GM12864 (cell line): ENCODE measurements at places on chromosomes 5 and 9.

DNA sequence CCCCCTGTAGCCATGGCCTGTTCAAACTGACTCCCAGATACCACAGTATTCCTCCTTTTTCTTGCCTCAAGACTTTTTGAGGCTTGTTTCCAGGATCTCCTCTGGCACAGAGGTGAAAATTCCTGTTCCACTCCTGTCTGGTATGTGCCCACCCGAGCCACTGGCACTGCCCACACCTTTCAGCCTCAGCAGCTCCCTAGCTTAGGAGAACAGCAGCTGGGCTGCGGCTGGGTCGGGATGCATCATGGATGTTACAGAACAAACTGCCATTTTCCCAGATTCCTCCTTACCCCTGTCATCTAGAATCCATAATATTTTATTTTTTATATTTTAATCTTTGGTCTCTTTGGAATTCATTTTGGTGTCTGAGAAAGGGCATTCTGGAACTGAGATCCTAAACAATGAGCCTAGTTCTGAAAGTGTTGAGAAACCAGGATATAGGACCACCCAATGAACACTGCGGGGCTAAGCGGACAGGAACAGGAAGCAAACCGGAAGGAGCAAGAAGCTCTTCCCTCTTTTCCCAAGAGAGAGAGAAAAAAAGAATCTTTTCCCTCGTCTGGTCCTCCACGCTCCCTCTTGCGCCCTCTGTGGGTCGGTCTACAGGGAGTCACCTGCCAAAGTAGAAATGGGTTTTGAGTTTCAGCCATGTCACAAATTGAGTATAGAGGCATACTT, 12.5 kb downstream of the OR2S2 start:
- DNase-seq: peak; percentile 15

DNA sequence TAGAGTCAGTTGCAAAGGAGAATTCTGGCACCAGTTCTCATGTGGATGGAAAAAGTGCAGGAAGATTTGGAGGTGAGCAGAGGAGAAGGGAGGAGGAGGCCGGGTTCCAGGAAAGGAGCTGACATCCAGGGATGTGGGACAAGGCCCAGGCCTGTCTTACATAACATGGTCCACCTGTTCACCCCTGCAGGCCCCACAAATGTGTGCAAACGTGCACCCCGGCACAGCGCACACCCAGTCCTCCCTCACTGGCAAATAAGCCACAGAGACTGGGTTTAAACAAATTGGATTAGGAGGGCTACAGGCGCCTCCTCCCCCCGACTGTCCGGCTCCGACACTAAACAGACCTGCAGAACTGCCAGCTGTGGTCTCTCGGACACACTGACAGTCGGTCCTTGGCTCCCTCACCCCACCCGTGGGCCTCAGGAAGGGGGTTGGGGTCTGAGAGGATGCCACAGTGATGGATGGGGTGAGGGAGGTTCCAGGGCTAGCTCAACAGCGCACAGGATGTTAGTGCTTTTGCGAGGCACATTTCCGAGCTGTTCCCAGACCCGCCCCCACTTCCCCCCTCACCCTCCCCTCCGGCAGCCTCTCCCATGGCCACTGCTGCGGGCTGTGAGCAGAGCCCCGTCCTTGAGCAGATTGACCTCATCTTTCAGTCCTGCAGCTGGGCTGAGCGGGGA, 43.4 kb upstream of the IL17B start:
- no peak for DNase-seq

DNA sequence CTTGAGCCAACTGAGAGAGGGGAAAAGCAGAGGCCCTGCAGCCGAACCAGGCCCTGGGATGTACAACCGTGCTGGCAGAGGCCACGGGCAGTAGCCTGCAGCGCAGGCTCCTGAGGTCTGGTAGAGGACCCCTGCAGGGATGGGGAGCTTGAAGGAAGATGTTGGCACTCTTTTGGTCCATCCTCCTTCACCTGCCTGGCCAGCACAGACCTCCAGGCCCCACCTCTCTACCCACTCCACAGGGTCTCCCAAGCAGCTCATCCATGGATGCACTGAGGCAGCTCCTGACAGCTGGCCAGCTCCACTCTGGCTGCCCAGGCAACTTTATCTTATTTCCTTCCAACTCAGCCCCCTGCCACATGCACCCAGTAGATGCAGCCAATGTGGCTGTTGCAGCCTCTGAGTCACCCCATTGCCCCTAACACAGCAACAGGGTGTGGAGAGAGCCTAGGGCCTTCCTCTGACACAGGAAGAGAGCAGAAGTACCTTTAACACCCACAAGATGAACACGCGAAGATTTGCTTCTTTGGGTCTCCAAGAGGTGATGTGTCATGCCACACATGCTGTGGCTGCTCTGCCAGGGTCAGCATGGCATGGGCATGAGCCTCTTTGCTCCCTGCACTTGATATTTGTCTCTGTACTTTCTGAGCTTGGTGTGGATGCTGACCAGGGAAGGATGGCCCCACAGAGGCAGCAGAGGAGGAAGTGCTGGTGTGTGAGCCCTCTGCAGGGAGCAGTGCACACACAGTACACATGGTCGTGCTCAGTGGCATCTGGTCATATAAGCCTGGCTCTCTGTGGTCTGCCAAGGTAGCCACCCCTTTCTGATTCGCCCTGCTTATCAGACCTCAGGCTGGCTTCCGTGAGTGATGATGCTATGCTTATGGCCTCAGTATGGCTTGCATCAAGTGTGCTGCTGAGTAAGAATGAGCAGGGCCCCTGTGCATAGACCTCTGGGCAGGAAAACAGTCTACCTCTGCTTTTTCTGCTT, 117.2 kb downstream of the NRG2 start:
- DNase-seq: no peak

DNA sequence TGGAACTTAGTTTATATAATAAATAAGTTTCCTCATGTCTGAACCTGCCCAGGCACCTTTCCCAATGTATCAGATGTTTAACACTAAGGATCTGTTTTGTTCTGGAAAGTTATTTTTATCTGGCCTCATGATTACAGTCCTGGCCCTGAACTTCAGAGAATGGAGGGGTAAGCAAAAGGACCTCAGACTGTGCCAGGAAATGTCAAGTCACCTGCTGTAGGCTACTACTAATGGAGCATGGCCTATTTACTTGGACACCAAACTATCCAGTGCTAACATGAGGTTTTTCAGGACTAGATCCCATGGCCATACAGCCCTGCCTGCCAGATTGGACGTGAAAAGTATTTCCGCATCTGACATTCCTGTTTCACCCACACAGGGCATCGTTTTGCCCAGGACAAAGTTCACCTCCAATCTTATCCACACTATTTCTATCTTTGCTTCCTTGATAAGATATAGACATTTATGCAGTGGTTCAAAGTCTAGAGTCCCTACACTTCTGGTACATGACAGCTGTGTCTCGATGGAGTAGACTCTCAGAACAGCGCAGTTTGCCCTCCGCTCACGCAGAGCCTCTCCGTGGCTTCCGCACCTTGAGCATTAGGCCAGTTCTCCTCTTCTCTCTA, at the start of gene BTNL8:
Gene BTNL8 (plus strand): TSS at position 539 of the 626 bp plus-strand sequence. CDS start 152 bp downstream, outside the sequence.
- DNase-seq: no peak

- no peak for DNase-seq
Observed at GRCh38 chr5:79844571-79844970, 146.5 kb downstream of the MTX3 start.

GRCh38 chr9:130766021-130766926, 68.8 kb upstream of the ABL1 start:
- no peak for DNase-seq
